Stimulated activated CD4-positive, alpha-beta T cell treated with anti-CD3 and anti-CD28 coated beads, Interleukin-12 subunit alpha, Interleukin-12 subunit beta, amount 100 ng/mL, for 24 hours (primary cell): ENCODE measurements at places on chromosomes 1 and 21.

GRCh38 chr1:210647406-210648333, 319.0 kb downstream of the HHAT start:
- no peak for DNase-seq

GRCh38 chr21:15840406-15840805, 110.6 kb downstream of the USP25 start:
- no peak for DNase-seq

GRCh38 chr1:167168424-167168823, 52.3 kb upstream of the POU2F1 start:
- no peak for DNase-seq

GRCh38 chr1:18651713-18652112, 21.1 kb downstream of the PAX7 start:
- DNase-seq: no peak

DNA sequence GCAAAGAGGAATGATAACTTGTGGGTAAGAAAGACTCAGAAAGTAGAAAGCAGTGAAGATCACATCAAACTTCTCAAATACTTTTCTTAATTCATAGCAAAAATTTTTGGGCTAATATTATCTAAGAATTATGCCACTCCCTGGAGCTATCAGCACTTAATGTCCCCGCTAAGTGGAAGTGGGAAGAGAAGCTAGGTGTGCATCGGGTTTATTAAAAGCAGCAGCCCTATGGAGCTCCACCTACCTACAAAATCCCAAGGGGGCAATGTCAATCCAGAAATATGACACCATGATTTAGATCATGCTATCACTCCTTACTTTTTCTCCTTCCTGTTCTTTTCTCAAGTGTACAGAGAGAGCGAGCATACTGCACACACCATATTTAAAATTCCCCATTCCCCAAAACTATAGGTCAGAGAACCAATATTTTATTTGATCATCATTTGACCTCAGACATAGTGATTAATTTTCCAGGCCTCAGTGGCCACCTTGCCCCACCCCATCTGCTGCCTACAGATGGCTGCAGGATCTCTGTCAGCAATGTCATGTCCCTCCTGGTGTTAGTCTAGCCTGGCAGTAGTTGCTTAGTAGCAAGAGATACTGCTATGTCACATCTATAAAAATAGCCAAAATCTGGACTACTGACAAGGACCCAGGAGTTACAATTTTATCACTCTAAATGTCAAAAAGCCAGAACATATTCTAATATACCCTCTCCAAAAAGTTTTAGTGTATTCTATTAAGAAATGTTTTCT, 66.6 kb downstream of the MAP3K21 start:
- no peak for DNase-seq

DNA sequence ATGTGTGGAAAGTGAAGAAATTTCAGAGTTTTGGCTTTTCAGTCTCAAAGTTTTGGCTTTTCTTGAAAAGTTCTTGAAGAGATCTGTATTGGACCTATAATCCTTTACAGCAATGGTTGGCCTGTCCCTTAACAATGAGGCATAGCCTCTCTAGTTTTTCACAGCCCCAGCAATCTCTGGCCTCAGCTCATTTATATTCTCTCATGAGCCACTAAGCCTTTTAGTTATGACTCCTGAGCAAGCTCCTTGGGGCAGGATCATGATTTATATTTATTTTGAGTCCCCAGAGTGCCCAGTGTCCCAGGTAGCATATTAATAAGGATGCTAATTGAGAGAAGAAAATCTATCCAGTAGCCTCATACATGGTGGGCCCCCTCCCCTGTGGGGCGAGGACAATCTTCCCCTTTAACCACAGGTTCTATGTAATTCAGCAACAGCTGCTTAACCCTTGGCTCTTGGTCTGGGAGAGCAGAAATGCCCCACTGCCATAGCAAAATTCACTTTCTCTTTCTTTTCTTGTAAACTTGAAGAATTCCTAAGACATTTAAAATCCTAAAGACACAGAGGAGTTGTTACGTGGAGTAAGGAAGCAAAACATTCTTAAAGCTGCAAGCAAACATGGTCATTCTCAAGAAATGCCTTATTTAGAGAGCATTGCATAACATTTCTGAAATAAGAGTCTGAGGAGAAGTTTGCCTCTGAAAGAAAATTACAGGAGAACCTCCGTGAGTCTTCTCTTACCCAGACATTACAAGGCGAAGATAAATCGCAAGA, 6.3 kb downstream of the NGF start:
- DNase-seq: no peak

DNA sequence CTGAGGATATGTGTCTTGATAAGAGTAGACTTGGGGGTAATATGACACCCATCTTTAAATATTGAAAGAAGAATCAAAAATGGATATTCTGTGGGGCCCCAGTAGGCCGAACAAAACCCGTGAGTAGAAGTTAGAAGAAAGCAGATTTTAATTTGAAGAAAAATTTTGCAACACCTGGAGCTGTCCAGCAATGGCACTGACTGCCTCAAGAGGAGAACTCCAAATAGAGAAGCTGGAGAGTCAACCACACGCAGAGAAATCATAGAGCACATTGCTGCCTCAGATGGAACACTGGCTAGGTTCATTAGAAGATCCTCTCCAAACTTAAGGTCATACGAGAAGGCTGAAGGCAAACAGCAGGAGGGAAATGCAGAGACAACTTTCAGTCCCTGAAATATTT, 6.8 kb downstream of the NHLH1 start:
- DNase-seq: no peak

- DNase-seq: no peak
Measured at GRCh38 chr1:231800108-231800507, 173.5 kb downstream of the DISC1 start.

- no peak for DNase-seq
Measured at GRCh38 chr1:3283849-3284248, 170.6 kb upstream of the ARHGEF16 start.

GRCh38 chr1:228497817-228498216, 10.6 kb downstream of the RNF187 start:
- no peak for DNase-seq

GRCh38 chr21:42845296-42845965, 33.9 kb downstream of the WDR4 start:
- DNase-seq: no peak
